Cardiac septum (tissue), 1 donor: ENCODE measurements at places on chromosomes 6 and 20.

DNA sequence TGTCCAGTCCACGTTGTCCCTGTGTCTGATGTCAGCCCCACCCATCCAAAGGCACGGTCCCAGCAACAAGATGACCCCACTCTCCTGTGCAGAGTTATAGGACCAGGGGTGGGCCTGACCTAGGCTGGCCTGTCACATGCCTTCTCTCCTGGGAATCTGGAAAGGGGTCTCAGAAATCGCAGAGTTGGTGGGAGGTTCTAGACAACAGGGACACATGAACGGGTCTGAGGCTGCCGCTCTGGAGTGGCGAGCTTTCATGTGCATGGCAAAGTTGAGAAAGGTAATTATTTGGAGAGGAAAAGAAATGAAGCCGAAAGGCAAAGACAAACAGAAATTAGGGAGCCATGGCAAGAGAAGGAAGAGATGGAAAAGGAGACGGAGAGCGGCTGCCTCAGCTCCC is 29.5 kb downstream of the BFSP1 start:
- peak; percentile 47 for DNase-seq

- no peak for DNase-seq
These were observed 91.7 kb upstream of the B3GAT2 start for GRCh38 chr6:71048320-71049164.

DNA sequence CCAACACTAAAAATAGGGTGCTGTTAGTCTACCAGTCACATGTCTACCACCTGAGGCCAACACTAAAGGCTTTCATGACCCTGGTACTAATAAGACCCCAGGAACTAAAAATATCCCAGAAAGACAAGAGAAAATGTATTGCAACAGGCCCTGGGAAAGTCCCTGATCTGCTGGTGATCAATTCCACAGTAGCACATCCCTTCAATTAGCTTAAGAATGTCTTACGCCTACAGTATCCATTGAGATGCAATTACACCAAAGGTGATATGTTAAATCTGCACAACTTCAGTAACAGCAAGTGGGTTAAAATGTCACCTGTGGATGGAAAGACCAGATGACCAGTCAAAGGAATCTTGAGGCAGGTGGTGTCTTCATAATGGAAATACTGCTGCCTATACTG is 3.1 kb downstream of the SEMG1 start:
- DNase-seq = no peak

GRCh38 chr6:155108070-155108820 is 113.1 kb downstream of the TIAM2 start:
- no peak for DNase-seq

- DNase-seq = no peak
These were observed 837.6 kb downstream of the MAFB start for GRCh38 chr20:39851459-39851858.

DNA sequence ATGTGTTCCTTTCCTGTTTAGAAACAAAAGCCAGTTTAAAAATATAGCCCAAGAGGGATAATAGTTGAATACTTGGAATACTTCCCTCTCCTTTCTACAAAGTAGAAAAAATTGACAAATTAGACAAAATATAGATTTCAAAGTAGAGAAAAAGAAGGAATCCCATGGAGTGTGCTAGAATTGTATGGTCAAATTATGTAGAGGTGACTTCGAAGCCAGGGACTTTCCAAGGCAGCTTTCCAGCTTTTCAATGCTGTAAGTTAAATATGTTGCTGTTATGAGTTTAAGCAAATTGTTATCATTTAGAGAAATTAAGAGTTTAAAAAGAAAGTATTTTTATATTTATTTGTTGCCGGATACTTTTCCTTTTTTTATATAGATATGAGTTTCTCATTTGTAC is 415.5 kb upstream of the OPRM1 start:
- DNase-seq = no peak

DNA sequence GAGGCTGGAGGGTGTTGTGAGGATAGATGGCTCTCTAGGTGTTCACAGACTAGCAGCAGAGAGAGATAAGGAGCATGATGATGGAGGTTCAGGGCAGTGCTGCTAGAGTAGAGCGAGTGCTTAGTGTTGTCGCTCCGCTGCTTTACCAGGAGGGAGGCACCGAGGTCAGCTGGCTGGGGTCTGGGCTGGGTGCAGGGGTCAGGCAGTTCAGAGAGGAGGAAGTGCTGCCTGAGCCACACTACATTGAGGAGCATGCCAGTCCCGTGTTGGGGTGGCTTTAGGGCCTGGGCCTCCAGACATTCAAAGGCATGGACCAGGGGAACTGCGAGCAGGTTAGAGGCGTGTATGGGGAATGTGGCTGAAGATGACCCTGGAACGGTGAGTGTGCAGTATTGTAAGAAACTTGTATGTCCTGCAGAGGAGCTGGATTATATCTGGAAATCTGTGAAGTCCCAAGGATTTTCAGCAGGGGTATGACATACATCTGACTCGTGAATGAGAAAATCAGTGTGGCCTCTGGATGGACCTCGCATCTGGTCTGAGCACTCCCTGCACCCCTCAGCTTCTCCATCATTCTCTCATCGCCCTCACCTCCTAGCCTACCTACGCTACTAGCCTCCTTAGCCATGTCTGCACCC is 66.9 kb downstream of the IGF2R start:
- no peak for DNase-seq
